NCI-H2081 (cell line): ENCODE measurements at places on chromosomes 2 and 18.

DNA sequence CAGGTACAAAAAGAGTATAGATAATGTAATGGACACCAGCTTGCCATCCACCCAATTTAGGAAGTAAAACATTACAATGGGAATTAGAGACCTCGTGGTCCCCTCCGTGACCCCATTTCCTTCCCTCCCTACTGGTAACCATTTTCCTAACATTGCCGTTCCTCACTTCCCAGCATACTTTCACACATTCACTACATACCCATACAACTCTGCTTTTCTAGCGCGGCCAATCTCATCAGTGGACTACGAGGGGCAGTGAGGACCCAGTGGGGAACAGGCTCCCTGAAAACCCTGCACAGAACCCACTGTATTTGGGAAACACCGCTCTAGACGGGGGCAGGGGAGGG is 1.1 kb downstream of the ENOSF1 start:
- DNase-seq = no peak

- DNase-seq = no peak
These were observed 388.3 kb downstream of the NBAS start for GRCh38 chr2:15172825-15173224.

GRCh38 chr2:12918138-12918834 is 201.6 kb downstream of the TRIB2 start:
- DNase-seq = no peak

GRCh38 chr18:38397094-38397493 is 831.5 kb upstream of the CELF4 start:
- no peak for DNase-seq

DNA sequence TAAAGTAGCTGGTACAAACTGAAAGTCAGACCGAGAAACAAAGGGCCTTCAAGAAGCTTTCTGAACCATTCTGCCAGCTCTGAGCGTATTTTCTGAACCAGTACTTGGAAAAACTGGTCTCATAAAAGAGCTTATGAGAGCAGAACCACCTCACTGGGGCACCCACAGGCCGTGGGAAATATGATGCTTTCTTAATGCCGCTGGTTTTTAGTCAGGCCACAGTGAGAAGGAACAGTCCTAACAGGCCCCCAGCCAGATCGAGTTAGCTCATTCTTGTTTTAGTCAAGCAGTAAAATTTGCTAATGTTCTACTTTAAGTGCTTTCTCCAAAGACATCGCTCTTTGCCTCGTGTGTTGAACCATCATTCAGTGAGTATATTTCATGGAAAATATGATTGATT is 12.7 kb upstream of the NOSTRIN start:
- DNase-seq = no peak

- no peak for DNase-seq
These were observed 142.9 kb downstream of the ASB1 start for GRCh38 chr2:238569507-238570195.
